ENCODE measurements at places on chromosomes 12 and 14.
A peak's percentile ranks its signal among the peaks of the same experiment; 100 is the strongest.

GRCh38 chr14:33062476-33062875, 123.8 kb downstream of the NPAS3 start:
- ATAC-seq: no peak

- no peak for ATAC-seq
Observed at GRCh38 chr14:79896009-79896408, 315.3 kb downstream of the DIO2 start.

DNA sequence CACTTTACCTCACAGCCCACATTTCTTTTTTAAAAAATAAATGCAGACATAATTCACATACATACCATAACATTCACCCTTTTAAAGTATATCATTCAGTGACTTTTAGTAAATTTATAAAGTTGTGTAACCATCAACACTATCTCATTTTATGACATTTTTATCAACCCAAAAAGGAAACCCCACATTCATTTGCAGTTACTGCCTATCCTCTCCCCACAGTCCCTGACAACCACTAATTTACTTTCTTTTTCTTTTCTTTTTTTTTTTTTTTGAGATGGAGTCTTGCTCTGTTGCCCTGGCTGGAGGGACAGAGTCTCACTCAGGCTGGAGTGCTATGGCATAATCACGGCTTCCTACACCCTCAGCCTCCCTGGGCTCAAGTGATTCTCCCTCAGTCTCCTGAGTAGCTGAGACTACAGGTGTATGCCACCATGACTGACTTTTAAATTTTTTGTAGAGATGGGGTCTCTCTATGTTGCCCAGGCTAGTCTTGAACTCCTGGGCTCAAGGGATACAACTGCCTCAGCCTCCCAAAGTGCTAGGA, 1.5 kb upstream of the EP400 start:
- no peak for ATAC-seq

DNA sequence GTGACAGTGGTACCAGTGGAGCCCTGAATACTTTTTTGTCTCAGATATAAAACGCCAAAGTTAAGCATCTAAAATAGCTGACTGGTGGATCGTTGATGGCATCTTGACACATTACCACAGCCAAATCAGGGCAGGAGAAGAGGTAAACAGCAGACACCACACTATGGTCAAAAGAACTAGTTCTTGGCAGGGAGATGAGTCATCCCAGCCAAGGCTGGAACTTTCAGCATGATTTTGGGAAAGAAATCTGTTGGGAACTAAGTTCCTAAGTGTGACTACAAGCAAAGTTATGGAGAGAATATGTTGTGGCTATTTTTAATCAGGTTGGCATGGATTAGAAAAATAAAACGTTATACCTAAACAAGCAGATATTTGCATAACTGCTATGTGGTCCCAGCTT, 36.9 kb downstream of the LGR5 start:
- no peak for ATAC-seq

- no peak for ATAC-seq
Observed at GRCh38 chr12:122880155-122880667, 15.7 kb downstream of the VPS37B start.

DNA sequence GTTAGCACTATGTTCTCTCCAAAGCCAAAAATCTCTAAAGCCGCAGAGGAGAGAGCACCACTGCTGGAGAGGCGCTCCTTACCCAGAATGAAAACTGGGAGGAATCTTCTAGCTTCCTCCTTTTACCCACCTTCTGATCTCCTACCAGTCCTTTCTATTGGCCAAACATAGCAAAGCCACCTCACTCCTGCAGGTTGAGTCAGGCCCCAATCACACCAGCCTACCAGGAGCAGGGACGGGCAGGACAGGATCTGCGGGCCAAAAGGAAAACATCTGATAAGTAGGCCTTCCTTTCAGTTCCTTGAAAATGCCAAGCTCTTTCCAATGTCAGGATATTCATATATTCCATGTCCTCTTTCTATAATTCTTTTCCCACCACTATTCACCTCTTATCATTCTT, 197.7 kb upstream of the CNOT2 start:
- no peak for ATAC-seq

DNA sequence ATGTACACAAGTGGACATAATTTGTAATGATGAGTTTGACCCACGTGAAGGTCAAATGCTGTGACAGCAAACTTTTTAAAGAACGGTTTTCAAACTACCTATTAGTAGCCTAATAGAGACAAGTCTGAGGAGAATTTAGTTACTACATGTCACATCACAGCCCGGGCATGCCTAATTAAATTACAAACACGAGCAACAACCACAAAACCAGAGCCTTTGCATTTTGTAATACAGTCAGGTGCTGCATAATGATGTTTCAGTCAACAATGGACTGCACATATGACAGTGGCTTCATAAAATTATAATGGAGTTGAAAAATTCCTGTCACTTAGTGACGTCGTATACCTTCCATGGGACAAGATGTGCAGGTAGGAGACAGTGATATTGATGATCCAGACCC, 274.5 kb downstream of the DACT1 start:
- ATAC-seq: no peak

GRCh38 chr14:36076197-36076596, 100.3 kb downstream of the PTCSC3 start:
- ATAC-seq: no peak

DNA sequence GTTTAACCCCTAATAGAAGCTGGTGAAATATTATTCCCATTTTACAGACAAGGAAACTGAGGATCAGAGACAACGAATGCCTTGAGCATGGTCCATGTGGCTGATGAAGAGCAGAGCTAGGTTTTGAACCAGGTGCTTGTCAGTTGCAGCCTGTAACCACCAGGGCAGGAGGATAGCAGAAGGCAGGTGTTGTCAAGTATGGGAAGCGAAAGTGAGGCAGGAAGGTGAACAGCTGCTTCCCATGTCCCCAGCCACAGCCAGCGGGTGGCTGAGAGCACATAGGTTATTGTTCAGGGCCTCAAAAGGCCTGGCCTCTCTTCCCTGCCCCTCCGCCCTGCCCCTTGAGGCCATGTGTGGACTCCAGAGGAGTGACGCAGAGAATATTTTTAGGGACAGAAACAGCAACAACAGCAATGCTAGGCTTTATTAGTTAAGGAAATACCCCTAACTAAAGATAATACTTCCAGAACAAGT, 39.6 kb downstream of the IQSEC3 start:
- peak; percentile 70 for ATAC-seq

- no peak for ATAC-seq
Observed at GRCh38 chr14:90342327-90342726, 10.6 kb upstream of the NRDE2 start.

DNA sequence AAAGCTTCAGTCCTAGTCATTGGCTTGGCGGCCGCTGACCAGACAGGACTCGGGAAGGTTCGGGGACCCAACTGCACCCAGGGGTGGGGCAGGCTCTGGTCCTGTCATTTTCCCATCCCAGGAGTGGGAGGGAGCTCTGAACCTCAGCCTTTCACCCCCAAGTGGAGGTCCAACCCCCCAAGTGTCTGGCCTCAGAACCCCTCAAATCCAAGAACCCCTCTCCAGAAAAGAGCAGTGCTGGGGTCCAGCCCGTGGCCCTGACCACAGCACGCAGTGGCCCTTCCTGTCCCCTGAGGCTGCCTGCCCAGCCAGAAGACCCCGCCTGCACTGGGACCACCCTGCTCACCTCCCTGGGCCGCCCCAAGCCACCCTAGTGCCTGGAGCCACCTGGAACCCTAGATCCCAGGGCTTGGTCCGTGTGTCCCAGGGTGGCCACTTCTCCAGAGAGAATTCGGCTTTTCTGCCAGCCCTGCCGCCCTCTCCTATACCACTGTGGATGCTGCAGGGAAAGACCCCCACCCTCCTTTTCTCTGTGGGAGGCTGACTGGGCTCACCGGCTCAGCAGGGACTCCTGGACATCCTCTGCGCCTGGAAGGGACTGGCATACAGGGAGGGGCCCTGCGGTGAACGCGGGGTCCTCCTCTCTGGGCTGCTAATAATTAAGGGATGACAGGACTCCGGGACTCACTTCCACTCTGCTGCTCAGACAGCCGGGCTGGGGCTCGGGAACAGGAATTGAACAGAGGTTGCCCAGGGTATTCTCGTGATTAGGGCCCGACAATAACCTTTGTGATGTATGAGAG, 326.9 kb upstream of the SFSWAP start:
- ATAC-seq: no peak

GRCh38 chr12:31324116-31324844, 1.7 kb downstream of the SINHCAF start:
- ATAC-seq: peak; percentile 69

DNA sequence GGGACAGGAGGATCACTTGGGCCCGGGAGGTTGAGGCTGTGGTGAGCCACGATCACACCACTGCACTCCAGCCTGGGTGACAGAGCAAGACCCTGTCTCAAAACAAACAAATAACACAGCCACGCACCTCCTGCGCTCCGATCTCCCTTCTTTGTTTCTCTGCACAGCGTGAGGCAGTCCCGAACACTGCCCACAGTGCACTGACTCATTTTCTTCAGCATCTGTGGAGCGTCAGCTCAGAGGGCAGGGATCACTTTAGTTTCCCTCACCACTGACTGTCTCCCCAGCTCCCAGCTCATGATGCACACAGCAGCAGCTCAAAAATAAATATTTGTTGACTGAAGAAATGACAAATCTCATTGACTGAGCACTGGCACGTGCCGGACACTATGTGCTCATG, 883 bp upstream of the MYL2 start:
- ATAC-seq: no peak

DNA sequence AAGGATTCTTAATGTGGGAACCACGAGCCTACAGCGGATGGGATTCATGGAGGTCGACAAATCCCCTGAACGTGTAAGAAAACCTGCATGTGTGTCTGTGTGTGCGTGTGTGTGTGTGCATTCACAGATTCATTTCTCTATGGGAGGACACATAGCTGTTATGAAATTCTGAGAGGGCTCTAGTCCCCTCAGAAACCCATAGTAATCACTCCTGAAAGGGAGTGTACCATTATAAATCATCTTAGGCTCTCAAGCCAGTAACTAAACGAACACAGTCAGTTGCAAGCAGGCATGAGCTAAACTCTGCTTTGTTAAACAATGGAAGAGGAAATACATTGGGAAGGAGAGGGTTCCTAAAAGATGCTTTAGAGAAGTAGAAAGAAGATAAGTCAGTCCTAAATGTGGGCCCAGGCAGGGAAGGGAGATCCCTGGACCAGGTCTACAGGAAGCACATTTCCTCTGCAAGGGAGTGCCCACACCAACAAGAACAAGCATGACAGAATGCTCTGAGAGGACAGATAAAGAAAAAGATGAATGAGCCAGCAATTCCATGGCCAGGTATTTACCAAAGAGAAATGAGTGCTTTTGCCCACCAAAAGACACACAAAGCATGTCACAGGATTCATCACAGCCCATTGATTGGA, 91.3 kb downstream of the ITPR2 start:
- no peak for ATAC-seq

GRCh38 chr12:21941506-21942376, 515 bp upstream of the ABCC9 start:
- no peak for ATAC-seq

GRCh38 chr14:89417091-89417464, at the start of gene FOXN3:
Gene FOXN3, minus strand, starts transcription at chr14:89417233. Its CDS starts 4,757 bp downstream, at chr14:89412476.
- ATAC-seq: peak; percentile 82

GRCh38 chr14:67192366-67192765, 3.1 kb downstream of the GARIN2 start:
- ATAC-seq: no peak

GRCh38 chr12:121223292-121224285, 13.7 kb downstream of the P2RX4 start:
- peak; percentile 74 for ATAC-seq

- no peak for ATAC-seq
Observed at GRCh38 chr14:57519043-57519442, 25.4 kb upstream of the CCDC198 start.

GRCh38 chr14:77607741-77608302, 8.6 kb downstream of the SPTLC2 start:
- ATAC-seq: peak; percentile 48
